ENCODE measurements at places on chromosomes 3 and 15.

GRCh38 chr3:30586806-30587486 lies 19.5 kb upstream of the TGFBR2 start:
- DNase-seq, result no peak

DNA sequence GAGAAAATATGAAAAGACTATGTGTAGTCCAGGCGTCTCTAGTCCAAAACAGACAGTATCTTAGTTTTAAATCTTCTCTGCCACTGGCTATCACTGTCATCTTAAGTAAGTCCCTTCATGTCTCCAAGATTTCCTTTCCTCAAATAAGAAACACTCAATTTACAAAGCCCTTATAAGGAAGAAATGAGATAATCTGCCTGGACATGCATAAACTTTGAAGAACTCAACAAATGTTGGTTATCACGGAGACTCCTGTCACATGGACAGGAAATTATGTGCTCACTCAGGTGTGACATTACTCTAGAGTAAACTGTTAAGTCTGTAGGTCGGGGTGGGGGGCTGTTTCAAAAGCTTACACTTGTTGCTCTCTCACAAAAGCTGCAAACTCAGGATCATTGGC lies 91.9 kb downstream of the IMPG2 start:
- DNase-seq, result no peak

- DNase-seq, result no peak
Observed at GRCh38 chr3:172442606-172443005, 5.7 kb downstream of the GHSR start.

DNA sequence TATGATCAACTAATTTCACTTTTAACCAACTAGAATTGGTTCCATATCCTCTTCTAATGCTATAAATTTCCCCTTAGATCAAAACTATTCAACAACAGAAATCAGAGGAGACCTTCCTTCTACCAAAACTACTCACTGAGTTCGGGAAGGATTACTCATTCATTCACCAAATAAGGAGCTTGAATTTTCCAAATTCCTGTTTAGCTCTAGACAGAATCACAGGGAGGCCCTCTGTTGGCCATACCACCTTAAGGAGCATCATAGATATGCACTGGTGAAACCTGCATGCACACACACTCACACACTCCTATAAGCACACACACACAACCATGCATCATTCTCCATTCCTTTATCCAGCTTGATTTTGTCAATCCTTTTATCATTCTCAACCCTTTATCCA lies 49.0 kb downstream of the SUCLG2 start:
- no peak for DNase-seq

- DNase-seq, result no peak
Observed at GRCh38 chr15:43953402-43953801, 126.6 kb downstream of the WDR76 start.

DNA sequence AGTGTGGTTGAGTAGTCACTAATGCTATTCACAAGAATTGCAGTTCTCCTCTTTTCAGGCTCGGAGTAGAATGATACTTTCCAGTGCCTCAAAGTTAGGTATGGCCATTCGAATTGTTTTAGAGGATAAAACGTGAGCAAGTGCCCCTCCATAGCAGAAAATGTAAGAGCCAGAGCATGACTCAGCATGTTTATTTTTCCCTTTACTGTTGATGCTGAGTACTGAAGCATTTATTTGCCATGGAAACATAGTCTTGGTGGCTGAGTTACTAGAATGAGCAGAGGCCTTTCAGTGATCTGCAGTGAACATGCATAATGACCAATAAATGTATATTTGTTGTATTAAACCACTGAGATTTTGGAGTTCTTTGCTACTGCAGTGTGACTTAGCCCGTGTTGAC lies 540.6 kb downstream of the NLGN1 start:
- no peak for DNase-seq

DNA sequence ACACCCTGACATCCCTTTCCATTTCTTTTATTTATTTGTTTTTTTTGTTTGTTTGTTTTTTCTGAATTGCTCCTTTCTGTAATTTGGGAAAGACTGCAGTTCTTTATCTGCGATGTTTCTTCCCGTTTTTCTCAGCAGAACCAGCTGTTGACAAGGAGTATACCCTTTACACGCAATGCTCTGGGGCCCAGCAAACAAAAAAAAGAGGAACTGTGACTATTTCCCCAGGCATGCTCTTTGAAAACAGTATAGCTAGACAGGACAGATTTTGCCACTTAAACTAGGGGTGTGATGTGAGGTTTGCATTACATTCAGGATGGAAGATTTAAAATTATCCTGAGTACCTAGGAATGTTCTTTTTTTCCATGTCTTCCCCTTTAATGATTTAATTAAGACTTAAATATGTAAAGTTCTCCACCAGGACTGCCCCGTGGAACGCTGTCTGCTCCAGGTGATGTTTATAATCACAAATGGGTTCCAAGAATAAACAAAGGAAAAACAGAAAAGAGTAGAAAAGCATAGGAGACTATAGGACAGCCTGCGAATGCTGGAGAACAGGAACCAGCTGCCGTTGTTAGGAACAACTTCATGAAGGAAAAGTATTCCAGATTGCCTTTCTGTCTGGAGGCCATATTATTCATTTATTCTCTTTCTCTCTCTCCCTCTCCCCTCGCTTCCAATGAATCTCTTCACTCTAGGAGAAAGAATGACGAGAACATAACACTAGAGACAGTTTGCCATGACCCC lies 43.3 kb downstream of the TGFBR2 start:
- DNase-seq, result no peak

GRCh38 chr3:50323614-50324199 lies 1.2 kb upstream of the HYAL2 start:
- DNase-seq, result no peak

GRCh38 chr3:182913889-182914288 lies 66.4 kb downstream of the DCUN1D1 start:
- peak; percentile 16 for DNase-seq

DNA sequence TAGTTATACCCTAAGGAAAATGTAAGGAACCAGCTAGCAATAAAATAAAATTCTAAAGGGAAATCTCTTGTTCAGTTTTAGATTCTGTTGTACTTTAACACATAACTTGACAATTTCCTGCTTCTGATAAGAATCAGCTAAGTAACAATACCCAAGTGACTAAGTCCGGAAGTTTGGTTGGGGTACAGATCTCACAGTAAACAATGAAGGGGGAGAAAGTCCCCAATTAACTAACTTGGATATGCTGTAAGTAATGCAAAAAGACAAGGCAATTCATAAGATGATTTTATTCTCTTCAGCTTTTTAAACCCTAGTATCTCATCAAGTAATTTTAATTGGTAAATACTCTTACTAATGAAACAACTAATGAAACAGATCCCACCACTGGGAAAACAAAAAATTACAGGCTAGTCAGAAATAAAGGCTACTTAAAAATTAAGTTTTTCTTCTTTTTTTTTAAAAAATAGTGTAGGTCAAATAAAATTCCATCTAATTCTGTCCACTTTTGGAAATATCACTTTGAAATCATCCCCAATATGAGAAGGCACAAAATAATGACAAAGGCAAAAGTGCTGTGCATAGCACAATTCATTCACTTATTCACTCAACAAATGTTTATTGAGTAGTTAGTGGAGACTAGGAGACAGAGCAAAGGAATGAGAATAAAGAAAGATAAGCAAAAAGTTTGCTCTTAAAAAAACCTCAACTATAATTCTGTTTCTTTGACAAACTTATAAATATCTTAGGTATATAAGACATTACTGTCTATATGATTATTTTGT lies 37.8 kb upstream of the IL20RB start:
- DNase-seq, result peak; percentile 76

DNA sequence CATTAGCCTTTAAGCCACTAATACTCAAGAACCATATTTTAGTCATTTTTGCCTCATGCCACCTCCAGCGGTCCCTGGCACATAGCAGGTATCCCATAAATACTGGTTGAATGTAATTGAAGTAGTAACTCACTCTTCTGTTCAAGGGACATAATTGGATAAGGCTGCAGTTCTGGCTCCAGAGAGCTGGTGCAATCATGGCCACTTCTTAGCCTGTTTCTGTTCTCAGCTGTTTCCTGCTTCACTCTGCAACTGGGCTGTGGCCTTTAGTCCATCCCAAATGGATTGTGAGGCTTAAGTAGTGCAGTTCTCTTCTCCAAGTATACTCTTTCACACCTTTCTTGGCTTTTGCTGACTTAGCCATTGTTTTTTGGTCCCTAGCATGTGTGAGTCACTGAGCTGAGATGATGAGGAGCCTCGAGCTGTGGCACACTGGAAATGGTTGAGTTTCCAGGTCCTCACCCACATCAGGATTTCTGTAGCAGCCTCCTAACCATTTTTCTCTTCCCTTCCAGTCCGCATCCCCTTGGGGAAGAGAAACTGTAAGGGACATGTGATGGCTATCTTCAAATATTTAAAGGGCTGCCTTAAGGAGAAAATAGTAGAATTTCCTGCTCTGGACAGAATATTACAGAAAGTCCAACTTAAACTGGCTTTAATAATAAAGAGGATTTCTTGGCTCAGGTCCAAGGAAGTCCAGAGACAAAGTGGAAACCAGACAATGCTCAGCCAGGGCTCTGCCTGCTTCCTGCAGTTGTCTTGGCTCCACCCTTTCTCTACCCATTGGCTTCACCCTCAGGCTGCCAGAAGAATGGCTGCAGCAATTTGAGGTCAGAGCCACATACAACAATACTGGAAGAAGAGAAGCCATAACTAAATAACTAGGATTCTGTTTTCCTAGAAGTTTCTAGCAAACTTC lies 305.4 kb upstream of the ROPN1 start:
- no peak for DNase-seq

- DNase-seq, result peak; percentile 47
Observed at GRCh38 chr15:47987908-47988532, 132.8 kb upstream of the SLC24A5 start.

GRCh38 chr3:13549623-13550422 lies 898 bp downstream of the FBLN2 start:
- DNase-seq, result no peak

- no peak for DNase-seq
Observed at GRCh38 chr15:87732976-87733375, 523.6 kb downstream of the NTRK3 start.

DNA sequence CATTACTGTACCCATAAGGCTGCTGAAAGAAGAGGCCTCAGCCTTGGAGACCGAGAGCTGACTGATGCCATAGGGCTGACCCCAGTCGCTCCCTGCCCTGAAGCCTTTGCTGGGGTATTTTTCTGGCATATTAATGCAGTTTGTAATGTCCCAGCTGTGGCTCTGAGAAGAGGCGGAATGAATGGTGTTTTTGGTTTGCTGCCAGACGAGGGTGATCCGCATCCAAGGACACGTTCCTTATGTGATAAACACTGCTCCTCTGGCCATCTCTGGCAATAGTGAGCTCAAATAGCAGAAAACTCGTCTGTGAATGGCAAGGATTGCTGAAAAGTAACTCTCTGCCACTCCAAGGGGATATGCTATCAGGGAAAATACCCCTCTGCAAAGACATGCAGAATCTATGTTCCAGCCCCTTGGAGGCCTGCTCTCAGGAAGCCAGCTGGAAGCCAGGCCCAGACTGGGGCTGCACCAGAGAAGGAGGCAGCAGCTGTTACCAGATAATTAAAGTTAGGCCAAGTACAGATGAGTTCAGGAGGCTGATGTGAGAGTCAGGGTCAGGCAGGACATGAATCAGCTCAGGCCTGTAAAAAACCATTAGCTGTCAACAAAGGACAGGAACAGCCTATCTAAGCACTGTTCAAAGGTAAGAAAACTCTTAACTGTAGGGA lies 28.9 kb upstream of the KLHL6 start:
- DNase-seq, result no peak

DNA sequence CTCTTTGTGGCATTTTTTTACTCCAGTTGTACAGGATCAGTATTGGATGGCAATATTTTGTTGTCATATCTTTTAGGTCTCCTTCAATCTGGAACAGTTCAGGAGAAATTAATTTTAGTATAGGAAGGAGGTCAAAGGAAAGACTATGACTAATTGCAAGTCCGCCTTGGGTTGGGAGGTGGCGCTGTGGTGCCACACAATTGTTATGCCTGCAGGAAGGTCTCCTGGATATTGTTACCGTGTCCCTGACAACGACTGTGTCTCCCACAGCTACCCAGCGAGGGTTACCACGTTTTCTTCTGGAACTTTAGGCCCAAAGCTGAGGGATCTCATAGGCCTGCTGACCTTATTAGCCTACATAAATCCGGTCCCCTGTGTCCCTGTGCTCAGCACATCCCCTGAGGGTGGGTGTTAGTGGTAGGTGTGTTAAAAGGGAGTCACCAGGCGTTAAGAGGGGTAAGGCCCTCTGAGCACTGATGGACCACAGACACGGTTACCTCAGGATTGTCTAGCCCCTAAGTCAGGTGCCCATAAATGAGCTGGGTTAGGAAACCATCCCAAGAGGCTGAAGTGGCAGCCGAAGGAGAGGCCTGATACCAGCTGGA lies 31.5 kb downstream of the KCNAB1 start:
- peak; percentile 49 for DNase-seq

DNA sequence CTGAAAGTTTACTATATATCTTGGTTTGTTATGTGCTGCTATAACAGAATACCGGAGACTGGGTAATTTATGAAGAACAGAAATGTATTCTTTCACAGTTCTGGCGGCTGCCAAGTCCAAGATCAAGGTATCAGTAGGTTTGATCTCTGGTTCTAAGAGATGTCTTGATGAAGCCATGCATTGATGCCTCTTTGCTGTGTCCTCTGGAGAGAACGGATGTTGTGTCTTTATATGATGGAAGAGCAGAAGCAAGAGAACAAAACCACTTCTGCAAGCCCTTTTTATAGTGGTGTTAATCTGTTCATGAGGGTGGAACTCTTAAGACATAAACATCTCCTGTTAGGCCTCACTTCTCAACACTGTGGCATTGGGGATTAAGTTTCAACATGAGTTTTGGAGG lies 62.7 kb downstream of the TCF12 start:
- DNase-seq, result no peak

DNA sequence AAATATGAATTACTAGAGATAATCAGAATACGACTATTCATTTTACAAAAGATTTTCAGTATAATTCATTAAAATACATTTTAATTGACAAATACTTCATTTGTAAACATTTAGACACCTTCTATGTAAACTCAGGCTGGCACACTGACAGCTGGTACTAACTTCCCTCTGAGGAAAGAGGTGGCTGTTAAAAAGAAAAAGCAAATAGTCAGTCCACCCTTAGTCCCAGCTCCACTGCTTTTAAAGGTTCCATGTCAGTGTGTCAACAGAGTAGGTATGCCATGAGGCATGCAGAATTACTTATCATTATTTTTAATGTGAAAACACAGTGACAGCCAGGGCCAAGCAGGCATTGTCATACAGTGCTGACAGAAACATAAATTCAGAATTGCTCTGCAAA lies 16.1 kb downstream of the TM6SF1 start:
- no peak for DNase-seq

DNA sequence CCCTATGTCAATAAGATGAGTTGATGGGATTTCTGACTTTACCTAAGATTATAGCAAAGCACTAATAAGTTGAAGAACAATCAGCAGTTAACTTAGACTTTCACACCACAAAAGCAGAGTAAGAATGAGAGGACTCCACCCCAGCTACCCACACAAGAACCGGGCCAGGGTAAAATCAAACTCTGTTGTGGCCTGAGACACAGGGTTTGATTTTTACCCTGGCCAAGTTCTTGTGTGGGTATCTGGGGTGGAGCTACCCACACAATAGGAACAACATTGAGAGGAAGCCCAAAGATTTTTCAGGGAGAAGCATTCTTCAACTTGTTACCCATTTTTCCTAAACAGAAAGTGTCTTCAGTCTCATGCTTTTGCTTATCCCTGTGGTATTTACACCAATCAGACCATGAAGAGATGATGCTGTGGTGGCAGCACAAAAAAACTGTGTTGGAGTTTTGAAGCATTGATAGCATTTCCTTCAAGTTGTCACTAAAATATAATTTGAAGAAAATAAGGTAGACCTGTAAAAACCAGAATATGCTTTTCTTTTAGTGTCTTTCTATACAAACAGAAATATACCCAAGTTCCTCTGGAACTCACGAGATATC lies 25.6 kb downstream of the CPOX start:
- DNase-seq, result peak; percentile 67

All from activated CD4-positive, alpha-beta T cell treated with anti-CD3 and anti-CD28 coated beads, Interleukin-2, Interleukin-4, amounts not matched to agents 100 ng/mL and 50 ng/mL, durations not matched to agents 16 hours and 8 hours (primary cell).